ENCODE measurements at places on chromosomes 1 and 21.

- no peak for DNase-seq
Observed at GRCh38 chr1:207849646-207850045, 61.3 kb downstream of the CD34 start.

DNA sequence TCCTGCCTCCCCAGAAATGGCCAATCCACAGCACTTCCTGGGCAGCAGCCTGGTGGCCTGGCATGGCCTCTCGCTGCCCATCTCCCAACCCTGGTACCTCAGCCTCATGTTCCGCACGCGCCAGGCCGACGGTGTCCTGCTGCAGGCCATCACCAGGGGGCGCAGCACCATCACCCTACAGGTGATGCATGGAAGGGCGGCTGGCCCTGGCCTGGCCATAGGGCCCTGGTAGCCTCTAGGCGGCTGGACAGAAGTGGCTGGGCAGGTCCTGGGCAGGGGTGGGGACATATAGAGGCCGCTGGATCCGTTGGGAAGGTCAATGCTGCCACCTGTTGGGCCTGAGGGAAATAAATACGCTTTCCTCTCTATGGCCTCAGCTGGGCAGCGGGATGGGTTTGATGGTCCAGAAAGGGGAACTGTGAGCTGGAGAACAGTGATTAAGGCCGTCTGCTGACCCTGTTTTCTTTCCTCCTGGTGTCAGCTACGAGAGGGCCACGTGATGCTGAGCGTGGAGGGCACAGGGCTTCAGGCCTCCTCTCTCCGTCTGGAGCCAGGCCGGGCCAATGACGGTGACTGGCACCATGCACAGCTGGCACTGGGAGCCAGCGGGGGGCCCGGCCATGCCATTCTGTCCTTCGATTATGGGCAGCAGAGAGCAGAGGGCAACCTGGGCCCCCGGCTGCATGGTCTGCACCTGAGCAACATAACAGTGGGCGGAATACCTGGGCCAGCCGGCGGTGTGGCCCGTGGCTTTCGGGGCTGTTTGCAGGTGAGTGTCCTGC, 14.4 kb downstream of the CELSR2 start:
- peak; percentile 69 for DNase-seq

DNA sequence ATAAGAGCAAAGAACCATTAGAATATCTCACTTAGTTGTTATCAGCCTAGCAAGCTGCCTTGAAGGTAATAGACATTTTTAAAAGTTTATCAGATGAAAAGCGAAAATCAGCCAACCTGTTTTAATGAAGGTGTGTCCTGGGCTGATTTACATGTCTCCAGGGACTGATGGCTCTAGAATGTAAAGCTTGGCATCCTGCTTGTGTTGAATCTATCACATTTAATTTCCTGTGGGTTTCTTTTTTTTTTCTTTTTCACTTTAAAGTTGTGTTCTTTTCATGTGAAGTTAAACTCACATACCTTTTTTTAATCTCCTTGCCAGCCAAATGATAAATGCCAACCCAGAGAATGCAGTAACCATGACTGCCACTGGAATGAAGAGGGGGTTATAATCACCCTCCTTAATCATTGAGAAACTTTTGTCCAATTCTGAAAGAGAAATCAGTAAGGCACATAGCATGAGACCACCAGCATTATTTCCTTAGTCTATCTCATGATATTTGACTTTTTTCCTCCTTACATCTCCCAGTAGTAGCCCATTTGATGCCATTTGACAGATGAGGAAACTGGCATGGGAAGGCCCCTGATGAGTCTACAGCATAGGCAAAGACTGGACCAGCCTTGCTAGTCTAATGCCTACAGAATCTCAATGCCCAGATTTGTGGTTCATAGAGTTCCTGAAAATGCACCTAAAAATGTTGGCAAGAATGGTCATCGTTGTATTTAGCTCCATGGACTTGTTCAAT, 10.0 kb downstream of the SELL start:
- DNase-seq = no peak

DNA sequence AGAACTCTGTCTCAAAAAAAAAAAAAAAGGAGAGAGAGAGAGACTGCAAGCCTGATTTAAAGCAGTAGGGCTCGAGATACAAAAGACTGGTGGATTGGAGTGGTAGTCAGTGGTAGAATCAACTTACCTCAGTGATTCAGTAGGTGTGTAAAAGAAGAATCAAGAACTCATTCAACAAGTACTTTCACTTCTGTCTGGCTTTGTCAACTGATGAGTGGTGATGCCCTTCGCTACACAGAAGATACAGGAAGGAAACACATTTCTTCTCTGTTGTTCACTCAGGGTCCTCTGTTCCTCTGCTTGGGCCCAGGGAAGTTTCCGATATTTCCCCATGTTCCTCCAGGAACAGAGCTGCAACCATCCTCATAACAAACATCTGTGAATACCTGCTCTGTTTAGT, 68.6 kb upstream of the COG2 start:
- DNase-seq = no peak

DNA sequence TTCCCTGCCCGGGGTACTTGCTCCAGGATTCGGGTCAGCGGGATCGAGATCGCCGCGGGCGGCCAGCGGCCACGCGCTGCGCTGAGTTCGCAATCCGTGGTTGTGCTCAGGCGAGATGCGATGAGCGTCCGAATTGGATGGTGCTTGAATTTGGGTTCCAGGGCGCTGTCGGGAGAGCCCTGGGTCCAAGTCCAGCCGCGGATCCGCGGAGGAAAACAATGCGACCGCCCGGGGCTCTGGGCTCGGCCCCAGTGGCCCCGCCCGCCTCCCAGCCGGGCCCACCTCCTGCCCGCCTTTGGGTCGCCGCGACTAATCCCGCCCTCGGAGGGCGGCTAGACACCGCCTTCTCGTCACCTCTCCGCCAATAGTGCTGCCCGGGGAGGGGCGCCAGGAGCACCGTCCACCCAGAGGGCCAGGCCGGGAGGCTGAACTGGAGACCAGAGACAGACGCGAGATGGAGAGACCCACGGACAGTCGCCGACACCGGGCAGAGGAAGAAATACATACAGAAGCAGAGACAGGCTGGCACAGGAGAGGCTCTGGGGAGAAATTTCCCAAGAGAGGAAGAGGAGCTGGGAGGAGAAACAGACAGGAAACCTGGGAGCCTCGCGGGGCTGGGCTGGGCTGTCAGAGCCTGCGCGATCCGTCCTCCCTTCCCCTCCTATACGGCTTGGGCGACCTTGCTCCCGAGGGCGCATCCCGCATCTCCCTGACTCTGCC, at the start of gene SEMA6C:
SEMA6C (minus strand) TSS at position 220 of the 720 bp plus-strand sequence. CDS start 4,010 bp downstream, outside the sequence.
- peak; percentile 96 for DNase-seq

DNA sequence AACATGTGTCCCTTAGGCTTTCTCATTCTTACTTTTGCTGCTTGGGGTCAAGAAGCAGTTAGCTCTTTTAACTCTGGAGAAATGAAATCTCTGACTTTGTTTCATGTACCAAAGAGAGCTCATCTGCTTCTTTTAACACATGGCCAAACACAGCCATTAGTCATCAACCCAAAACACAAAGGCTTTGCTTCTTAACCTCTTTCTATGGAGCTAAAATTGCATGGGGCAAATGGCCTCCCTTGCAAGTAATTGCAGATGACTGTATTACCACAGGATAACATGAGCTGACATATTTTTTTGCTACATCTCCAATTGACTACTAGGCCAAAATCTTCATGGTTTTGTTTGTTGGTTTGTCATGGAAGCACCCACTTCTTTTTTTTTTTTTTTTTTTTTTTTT, 300.9 kb downstream of the BRINP3 start:
- no peak for DNase-seq

- peak; percentile 76 for DNase-seq
Observed at GRCh38 chr1:168709405-168710363, 19.3 kb downstream of the DPT start.

DNA sequence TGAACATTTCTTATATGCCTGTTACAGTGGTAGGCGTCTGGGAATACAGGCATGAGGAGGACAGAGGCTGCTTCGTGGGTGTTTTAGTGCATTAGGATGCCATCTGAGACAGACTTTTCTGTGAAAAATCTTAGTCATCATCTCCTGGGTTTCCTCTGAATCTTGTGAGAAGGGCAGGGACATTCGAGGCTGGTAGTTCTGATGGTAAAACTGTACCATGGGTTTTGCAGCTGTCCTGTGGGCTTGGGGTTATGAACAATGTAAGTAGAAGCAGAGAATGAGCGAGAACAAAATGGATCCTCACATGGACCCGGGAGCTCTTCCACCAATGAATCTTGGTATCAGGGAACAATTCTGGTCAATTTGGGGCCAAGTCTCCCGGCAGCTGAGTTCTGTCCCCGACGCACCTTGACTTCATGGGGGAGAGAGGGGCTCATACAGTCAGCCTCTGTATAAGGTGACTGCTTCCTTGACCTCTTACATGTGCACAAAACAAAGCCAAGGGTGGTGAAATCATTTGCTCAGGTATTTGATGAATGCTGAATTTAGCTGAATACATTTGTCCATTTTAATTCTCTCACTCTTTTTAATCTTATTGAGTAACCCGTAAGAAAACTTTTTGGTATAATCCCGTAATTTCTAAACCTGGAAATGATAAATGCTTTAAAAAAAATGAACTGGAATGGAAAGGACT, 63.6 kb upstream of the ERRFI1 start:
- DNase-seq = no peak

- peak; percentile 21 for DNase-seq
Observed at GRCh38 chr21:45768011-45768739, 124.7 kb downstream of the PCBP3 start.
